Type B pancreatic cell (in vitro differentiated cells): ENCODE measurements at places on chromosomes 2 and 18. TPM values are rescaled to one million over a fixed set of nuclear protein-coding genes. Genes with fewer than 3 reads are reported as not detected.

The CTIF gene
- 37.9 and 48.5 TPM in 2 replicates for total RNA-seq

DNA sequence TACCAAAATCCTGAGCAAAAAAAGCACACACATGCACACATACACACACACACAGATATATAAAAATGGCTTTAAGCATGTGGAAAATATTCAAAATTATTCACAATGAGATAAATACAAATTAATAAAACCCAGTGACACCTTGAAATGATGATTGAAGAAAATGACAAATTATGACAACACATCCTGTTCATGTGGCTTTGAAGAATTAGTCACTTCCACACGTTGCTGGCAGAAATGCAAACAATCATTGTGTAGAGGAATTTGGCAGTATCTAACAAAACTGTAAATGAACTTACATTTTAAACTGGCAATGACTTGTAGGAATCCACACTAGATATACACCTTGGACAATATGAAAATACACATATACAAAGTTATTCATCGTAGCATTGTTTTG lies 95.8 kb upstream of the RGPD4 start:
- no peaks in the 10 kb centered on the region for H3K36me3 ChIP-seq
- peaks cover 2% of the 10 kb centered on the region for H3K27me3 ChIP-seq
- no peaks in the 10 kb centered on the region for H3K4me1 ChIP-seq
- DNase-seq: no peak
- no peak overlapping the region for H3K27ac ChIP-seq

- H3K36me3 ChIP-seq: no peaks in the 10 kb centered on the region
- H3K4me3 ChIP-seq: no peak overlapping the region
- peaks cover 6% of the 10 kb centered on the region for H3K27me3 ChIP-seq
- peaks cover 21% of the 10 kb centered on the region for H3K4me1 ChIP-seq
- H3K27ac ChIP-seq: no peak overlapping the region
- DNase-seq: no peak
Measured at GRCh38 chr2:53202063-53202462, 565.5 kb upstream of the CHAC2 start.

DNA sequence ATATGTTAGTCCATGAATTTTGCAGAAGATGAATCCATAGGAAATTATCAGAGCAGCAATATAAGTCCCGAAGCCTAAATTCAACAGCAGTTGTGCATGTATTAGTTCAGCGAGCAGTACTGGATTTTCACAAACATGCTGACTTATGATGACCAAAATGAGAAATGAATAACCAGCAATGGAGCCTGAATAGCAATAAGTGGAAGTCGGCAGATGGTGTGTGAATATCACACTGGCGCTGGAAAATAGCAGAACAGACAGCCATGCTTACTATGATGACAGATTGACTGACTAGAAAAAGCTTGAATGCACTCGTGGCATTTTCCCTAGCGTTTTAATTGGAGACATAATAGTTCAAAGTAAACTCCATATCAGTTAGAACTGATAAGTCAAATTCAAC lies 1114.5 kb downstream of the DSC3 start:
- no peak overlapping the region for H3K4me3 ChIP-seq
- no peaks in the 10 kb centered on the region for H3K36me3 ChIP-seq
- H3K27me3 ChIP-seq: no peaks in the 10 kb centered on the region
- H3K4me1 ChIP-seq: no peaks in the 10 kb centered on the region
- no peak overlapping the region for H3K27ac ChIP-seq

The NAT8 gene
- total RNA-seq: 0.40 TPM in 1 of 2 replicates, not detected in the other

DNA sequence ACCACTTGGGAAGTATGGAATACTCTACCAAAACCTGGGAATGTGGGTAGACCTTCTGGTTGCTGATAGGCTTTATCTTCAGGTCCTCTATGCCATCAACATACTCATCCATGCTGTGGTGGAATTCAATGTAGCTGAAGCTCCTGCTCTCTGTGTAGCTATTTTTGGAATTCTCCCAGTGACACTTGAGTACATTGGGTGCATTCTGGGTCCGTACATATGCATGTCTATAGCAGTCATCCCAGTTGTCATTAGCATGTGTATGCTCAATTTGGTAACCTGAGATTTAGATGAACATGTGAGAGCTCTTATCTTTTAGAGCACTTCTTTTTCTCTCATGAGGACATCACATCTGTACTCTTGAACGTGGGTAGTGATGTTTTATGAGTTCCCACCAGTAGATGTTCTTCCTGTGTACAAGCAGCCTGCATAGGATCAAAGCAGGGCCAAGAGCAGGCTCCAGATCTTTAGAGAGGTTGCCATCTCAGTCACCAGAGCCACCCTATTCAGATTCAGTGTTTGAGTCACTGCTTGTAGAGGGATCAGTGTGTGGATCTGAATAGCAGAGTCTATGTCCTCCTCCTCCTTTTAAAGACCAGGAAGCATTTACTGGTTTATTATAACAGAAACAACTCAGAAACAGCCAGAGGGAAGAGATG lies 65.9 kb downstream of the MGAT5 start:
- H3K4me3 ChIP-seq: no peak overlapping the region
- peaks cover 8% of the 10 kb centered on the region for H3K4me1 ChIP-seq
- H3K27me3 ChIP-seq: no peaks in the 10 kb centered on the region
- H3K36me3 ChIP-seq: peaks cover 22% of the 10 kb centered on the region
- DNase-seq: no peak
- no peak overlapping the region for H3K27ac ChIP-seq

DNA sequence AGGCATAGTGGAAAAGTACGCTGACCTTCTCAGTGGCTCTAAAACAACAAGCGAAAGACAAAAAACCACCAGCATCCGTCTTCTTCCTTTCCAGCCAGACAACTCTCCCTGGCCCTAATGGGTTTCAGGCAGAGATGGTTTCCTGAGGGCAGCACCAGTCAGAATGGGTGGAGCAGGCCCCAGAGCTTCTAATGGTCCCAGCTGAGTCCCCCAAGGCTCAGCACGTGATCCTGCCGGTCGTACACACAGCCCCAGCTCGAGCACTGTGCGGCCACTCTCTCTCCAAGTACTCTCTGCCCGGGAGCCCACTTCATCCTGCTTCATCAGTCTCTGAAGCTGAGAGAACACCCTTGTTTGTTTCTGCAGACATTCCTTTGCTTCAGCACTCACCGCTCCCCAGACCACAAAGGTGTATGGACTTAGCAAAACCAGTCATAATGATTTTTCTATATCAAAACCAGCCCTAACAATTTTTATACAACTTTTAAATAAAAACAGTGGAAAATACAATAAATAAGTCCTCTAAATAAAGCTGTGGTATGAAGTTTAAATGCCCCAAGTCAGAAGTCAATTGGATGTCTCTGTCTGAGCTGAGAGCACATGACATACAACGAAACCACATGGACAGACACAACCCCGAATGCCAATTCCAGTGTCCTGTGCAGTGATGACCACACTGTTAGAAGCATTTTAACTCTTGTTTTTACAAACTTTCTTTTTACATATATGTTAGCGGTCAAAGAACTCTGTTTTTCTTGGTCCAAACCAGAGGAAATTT lies 63.9 kb downstream of the PARD6G start:
- DNase-seq: no peak
- no peaks in the 10 kb centered on the region for H3K36me3 ChIP-seq
- peaks cover 35% of the 10 kb centered on the region for H3K4me1 ChIP-seq
- no peak overlapping the region for H3K27ac ChIP-seq

DNA sequence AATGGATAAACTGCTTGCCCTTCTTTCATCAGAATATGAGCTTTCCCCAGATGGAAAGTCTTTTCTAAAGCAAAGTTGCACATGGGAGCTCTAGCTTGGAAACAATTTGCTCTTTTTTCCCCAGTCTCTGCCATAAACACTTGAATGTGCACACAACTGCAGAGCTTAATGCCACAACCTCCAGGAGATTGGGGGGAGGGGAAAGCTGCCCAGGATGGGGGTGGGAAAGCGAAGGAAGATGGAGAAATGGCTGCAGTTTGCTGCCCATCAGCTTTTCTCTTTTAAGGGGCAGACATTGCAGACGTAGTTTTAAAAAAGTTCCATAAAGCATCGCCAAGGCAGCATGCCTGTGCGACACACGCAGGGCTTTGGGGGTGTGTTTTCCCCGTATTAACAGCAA lies 1.5 kb downstream of the ACKR3 start:
- peaks cover 15% of the 10 kb centered on the region for H3K36me3 ChIP-seq
- peak overlapping the region; percentile 24 for H3K27ac ChIP-seq
- H3K4me3 ChIP-seq: peak overlapping the region; percentile 92
- peaks cover 56% of the 10 kb centered on the region for H3K4me1 ChIP-seq

The ANKRD36C gene
- 10.8 and 47.0 TPM in 2 replicates for total RNA-seq

- no peak for DNase-seq
- peak overlapping the region; percentile 50 for H3K4me3 ChIP-seq
- peaks cover 5% of the 10 kb centered on the region for H3K4me1 ChIP-seq
- H3K27me3 ChIP-seq: no peaks in the 10 kb centered on the region
Measured at GRCh38 chr2:54673501-54673998, 49.9 kb upstream of the EML6 start.

The RPS27A gene
- total RNA-seq: 951 and 977 TPM in 2 replicates

The MYO5B gene
- total RNA-seq: 51.7 and 130 TPM in 2 replicates

DNA sequence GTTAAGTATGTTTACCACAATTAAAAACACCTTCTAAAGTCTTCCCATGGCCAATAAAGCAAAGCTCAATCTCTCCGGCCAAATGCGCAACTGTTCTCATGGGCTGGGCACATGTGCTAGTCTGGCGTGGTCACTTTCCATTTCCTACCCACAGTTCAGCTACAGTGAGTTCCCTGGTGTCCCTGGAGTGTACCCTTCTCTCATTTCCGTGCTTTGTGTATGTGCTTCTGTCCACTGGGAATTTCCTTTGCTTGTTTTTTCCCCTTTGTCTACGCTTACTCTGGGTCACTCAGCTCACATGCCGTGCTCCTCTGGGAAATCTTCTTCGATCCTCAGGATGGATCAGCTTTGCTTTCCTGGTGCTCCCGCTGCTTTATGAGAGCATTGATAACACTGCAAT lies 69.6 kb upstream of the GYPC start:
- no peak overlapping the region for H3K27ac ChIP-seq
- no peak for DNase-seq
- no peaks in the 10 kb centered on the region for H3K4me1 ChIP-seq
- no peaks in the 10 kb centered on the region for H3K36me3 ChIP-seq

- H3K36me3 ChIP-seq: no peaks in the 10 kb centered on the region
- no peak overlapping the region for H3K27ac ChIP-seq
- H3K27me3 ChIP-seq: peaks cover 15% of the 10 kb centered on the region
- no peaks in the 10 kb centered on the region for H3K4me1 ChIP-seq
Measured at GRCh38 chr2:198296665-198297308, 492.4 kb downstream of the PLCL1 start.

GRCh38 chr2:99879481-99879880 lies 262.9 kb downstream of the AFF3 start:
- peaks cover 49% of the 10 kb centered on the region for H3K4me1 ChIP-seq
- no peaks in the 10 kb centered on the region for H3K36me3 ChIP-seq
- H3K4me3 ChIP-seq: no peak overlapping the region
- H3K27ac ChIP-seq: no peak overlapping the region
- H3K27me3 ChIP-seq: peaks cover 15% of the 10 kb centered on the region
- DNase-seq: no peak

GRCh38 chr2:60468382-60469085 lies 84.9 kb downstream of the BCL11A start:
- DNase-seq: no peak
- H3K27ac ChIP-seq: no peak overlapping the region
- peaks cover 62% of the 10 kb centered on the region for H3K4me1 ChIP-seq
- H3K27me3 ChIP-seq: no peaks in the 10 kb centered on the region
- H3K36me3 ChIP-seq: peaks cover 24% of the 10 kb centered on the region
- H3K4me3 ChIP-seq: no peak overlapping the region

DNA sequence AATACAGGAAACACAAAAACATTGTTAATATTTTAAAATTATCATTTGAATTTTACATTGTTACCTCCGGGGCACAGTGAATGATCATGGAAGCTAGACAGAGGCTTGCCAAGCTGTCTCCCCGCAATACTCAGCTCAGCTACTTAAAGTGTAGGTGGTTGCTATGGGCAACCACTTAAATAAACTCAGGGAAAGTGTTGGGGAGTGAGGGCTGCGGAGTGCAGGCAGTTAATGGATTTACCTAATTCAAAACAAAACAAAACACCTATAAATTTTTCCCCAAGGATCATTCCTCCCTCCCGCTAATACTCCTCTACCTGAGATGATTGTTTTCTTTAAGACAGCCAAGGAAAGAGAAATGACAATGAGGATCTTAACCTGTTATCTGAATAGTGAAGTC lies 349.5 kb downstream of the TGIF1 start:
- no peak overlapping the region for H3K4me3 ChIP-seq
- no peak overlapping the region for H3K27ac ChIP-seq
- no peak for DNase-seq
- H3K36me3 ChIP-seq: no peaks in the 10 kb centered on the region

The RAB6D gene
- total RNA-seq: 0.56 and 0.64 TPM in 2 replicates

DNA sequence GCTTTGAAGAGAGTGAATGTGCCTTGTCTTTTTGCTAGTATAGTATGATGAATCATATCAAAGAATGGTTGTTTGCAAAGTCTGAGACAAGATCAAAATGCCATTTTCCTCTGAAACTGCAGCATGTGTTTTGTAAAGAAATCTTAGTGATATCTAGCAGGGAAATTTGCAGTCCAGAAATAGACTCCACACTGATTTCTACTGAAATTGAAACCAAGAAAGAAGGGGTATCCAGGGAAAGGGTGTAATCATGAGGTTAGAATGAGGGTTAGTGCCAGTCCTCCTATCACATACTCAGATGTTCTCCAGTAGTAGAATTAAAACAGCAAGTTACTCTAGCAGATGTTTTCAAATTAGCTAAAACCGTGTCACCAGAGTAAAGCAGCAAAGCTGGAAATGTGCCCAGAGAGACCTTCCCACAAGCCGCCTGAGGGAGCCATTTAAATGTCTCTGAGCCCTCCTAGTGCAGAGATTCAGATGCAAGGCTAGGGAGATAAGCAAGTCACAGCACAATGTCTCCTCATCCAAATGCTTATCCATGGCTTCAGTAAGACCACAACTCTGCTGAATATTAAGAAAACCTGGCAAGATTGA lies 4.9 kb downstream of the DLGAP1 start:
- peaks cover 59% of the 10 kb centered on the region for H3K27me3 ChIP-seq
- peaks cover 5% of the 10 kb centered on the region for H3K4me1 ChIP-seq
- H3K36me3 ChIP-seq: peaks cover 3% of the 10 kb centered on the region

The LDAH gene
- 26.9 and 30.1 TPM in 2 replicates for total RNA-seq

GRCh38 chr18:42401131-42401673 lies 446.2 kb downstream of the PIK3C3 start:
- H3K4me1 ChIP-seq: peaks cover 4% of the 10 kb centered on the region
- no peaks in the 10 kb centered on the region for H3K27me3 ChIP-seq
- H3K4me3 ChIP-seq: no peak overlapping the region
- no peaks in the 10 kb centered on the region for H3K36me3 ChIP-seq
